ENCODE measurements at places on chromosomes 11 and 22.

DNA sequence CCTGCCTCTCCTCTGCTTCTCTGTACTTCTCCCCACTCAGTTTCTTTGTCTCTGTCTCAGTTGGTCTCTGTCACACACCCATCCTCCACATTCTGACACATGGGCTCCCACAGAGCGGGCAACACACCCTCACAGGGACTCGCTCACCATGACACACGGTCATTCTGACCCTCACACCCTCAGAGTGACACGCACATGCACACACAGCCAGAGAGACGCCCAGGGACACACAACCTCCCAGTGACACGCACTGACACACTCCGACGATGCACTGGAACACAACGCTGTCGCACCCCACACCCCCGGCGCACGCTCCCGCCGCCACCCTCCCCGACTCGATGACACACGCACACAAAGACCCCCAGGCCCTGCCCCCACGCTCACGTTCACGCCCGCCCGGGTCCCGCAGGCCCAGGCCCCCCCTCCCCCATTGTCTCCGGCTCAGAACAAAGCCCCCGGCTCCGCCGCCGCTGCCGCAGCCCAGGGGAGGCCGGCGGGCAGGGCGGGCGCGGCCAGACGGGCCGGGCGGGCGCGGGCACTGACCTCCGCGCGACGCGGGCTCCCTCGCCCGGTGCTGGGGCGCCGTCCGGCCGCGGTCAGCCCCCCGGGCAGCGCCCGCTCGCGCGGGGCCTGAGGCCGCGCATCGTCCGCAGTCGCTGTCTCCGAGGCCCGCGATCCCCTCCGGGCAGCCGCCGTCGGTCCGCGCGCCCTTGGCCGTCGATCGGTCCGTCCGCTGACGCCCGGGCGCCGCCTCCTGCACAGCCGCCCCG lies 404 bp downstream of the DCHS1 start:
- DNase-seq, result no peak

DNA sequence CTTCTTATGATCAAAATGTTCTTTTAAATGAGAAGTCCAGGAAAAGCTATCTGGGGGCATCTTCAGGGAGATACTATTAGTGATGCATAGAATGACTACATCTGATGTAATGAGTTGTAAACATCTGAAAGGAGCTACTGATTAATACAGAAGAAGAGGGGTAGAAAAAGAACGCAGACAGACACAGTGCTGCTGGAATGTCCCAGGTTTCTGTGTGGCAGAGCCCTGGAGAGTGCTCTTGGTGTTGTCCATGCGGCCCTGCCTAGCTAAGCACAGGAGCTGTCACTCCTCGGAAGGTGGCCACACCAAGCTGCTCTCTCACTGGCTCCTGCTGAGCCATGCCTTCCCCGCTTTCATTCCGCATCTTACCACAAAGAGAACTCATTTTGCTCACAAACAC lies 768.8 kb downstream of the OPCML start:
- no peak for DNase-seq

GRCh38 chr11:32960553-32961164 lies 55.0 kb upstream of the DEPDC7 start:
- no peak for DNase-seq

DNA sequence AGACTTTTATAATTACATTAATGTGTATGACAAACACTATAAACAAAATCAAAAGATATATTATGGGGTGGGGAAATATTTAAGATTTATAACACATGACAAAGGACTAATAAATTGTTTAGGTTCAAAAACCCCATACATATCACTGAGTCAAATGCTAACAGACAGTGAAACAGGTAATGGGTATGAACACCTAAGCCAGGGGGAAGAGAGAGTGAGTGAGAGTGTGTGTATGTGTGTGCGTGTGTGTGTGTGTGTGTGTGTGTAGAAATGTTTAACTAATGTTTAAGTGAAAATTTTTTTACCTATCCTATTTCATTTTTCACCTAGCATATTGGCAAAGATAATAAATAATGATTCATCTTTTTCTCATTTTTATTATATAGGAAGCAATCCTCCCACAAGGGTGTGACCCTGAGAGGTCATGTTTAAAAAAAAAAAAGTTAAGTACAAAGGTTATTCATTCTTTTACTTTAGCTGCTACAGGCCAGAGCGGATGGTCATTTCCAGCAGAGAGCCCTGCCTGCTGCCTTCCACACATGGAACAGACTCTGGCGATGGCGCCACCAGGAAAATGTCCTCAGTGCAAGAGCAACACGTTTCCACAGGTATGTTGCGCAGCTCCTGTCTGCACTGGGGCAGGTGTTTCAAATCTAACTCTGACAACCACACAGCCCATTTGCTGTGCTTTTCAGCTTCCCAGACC lies 72.9 kb downstream of the PISD start:
- no peak for DNase-seq

DNA sequence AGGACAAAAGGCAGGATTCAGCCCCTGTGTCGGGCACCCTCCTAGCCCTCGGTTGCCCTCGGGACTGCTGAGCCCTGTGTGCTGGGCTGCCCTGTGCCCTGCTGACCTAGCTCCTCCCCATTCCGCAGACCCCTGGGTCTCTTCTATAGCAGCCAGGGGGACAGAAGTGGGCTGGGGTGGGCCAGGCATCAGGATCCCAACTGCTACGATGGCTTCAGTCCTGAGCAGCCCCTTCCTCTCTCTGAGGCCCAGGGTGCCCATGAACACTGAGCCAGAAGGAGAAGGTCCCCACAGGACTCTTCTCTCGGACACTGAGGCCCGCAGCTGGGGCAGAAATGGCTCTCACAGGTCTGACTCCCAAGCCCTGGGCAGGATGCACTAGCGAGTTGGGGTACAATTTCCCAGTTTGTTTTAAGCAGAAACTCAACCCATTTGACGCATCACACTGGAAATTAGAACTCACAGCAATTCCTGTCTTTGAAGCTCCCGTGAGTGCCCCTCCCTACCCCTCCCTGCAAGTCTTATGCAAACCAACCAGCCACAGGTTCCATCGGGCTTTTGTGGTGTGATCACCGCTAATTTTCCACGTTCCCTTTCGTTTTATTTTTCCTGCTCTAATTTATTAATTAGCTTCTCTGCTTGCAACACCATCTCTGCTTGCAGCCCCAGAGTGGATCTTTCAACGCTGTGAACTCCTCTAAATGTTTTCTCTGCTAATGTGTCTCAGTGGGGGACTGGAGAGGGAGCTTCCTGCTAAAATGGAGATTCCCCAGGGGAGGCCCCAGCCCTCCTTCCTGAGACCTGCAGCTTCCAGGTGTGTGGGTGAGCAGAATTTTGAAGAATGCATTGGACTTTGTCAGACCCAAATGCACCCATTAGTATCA lies 56.7 kb downstream of the PHF21B start:
- no peak for DNase-seq
